CD4-positive, CD25-positive, alpha-beta regulatory T cell (primary cell): ENCODE measurements at places on chromosomes 12 and 14.

DNA sequence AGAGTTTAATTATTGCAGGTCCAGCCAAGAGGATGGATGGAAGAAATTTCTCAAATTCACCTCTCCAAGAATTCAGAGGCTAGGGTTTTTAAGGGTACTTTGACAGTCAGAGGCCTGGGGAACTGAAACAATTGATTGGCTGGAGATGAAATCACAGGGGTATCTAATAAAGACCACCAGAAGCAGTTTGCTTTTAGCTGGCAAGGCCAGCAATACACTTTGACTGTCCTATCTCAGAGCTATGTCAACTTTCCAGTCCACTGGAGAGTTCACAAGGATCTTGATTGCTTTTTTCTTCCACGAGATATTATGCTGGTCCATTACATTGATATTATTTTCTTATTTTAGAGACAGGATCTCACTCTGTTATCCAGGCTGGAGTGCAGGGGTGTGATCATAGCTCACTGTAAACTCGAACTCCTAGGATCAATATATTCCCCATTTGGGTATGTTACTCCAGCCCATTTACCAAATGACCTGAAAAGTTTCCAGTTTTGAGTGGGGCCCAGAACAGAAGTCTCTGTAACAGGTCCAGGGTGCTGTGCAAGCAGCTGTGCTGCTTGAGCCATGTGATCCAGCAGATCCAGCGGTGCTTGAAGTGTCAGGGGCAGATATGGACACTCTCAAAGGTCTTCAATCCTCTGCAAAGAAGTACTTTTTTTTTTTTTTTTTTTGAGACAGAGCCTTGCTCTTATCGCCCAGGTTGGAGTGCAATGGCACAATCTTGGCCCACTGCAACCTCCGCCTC, 17.2 kb upstream of the ATF7 start:
- no peak for DNase-seq

- peak; percentile 27 for DNase-seq
Measured at GRCh38 chr12:8493084-8493483, 20.2 kb upstream of the CLEC4D start.

GRCh38 chr14:50045039-50045711, 71.2 kb downstream of the VCPKMT start:
- DNase-seq = peak; percentile 71

DNA sequence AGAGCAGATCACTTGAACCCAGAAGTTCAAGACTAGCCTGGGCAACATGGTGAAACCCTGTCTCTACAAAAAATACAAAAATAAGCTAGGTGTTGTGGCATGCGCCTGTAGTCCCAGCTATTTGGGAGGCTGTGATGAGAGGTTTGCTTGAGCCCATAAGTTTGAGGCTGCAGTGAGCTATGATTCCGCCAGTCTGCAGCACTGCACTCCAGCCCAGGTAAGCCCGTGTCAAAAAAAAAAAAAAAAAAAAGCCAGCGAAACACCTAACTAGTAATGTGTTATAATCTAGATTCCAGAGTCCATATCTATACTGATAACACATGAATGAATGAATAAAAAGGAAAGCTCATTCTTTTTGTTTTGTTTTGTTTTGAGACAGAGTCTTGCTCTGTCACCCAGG, 18.5 kb upstream of the SLC25A3 start:
- no peak for DNase-seq

DNA sequence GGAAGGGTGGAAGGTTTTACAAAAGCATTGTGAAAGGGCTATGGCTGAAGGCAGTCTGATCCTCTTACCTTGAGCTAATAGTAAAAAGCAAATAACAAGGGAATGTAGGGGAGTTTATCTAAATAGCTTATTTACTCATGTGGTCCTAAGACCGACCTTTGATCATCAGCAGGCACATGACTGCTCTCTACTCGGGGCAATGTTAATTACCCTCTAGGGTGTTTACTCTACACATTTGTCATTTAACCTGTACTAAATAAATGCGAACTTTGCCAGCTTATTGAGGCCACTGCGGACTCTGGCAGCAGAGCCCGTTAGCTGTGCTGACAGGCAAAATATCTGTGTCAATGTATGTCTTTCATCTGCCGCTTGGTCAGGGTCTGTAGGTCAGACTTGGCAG, 768.3 kb upstream of the ATXN7L3B start:
- DNase-seq = no peak

DNA sequence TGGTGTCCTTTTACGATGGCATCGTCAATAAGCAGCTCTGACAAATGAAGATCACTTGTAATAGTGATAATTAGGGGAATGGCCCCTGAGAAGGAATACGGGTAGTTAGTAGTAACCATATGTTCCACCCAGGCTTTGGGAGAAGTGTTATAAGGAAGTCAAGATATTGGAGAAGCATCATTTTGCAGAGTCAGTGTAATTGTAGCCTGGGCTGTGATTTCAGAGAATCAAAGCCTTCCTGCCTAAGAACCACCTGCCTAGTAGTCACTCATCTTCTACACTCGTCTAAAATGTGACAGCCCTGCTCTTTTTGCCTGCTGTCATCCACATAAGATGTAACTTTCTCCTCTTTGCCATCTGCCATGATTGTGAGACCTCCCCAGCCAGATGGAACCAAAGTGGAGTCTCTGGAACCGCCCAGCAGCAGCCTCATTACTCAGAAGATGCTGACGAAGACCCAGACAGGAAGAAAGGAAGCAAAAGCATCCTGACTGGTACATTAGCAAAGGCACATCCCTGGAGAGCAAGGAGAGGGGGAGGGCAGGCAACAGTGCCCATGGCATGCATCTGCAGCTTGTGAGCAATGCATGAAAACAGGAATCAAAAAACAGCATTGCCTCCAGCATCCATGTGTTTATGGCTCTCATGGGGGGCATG, 12.6 kb upstream of the EDDM3A start:
- no peak for DNase-seq

DNA sequence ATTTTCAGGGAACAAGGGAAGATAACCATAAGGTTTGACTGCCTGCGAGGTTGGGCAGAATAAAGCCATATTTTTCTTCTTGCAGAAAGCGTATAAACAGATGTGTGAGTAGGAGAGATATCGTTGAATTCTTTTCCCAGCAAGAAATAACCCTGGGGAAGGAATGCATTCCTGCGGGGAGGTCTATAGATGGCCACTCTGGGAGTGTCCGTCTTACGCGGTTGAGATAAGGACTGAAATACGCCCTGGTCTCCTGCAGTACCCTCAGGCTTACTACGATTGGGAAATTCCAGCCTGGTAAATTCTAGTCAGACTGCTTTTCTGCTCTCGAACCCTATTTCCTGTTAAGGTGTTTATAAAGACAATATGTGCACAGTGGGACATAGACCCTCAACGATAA, 225.0 kb downstream of the LRIG3 start:
- DNase-seq = no peak

DNA sequence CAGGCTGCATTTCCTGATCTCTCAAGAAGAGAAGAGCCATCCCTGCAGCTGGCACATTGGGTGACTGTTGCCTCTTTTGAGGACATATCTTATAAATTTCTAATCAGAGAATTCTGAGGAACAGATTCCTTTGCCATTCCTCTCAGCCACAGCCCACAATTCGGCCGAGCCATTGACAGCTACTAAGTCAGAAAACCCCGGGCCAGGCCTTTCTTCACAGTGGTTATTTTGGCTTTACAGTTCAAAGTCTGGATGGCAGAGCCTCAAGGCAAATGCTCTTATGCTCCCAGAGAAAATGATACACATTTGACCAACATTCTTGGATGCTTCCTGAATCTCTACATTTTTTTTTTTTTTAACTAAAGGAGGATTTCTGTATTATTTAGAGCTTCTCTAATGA, 138.4 kb upstream of the FRMD6 start:
- no peak for DNase-seq

DNA sequence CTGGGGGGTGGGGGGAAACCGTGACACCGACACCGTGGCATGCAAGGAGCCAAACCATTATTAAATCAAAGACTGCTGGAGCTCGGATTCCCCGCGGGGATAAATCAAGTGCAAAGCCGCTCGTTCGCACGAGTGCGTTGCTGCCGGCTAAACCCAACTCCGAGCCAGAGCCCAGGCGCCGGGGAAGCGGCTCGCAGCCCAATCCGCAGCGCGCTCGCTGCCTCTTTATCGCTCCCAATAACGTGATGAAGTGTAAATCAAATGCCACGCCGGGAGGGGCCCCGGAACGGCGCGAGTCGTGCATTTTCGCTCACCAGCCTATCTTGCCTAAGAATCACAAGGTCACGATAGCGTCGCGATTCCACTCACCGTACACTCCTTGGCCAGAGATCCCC, 1.3 kb downstream of the MDGA2 start:
- DNase-seq = no peak
